ENCODE measurements at places on chromosomes 11 and 22.

GRCh38 chr22:19121631-19122142 lies 525 bp downstream of the DGCR2 start:
- peak; percentile 53 for DNase-seq

- no peak for DNase-seq
Measured at GRCh38 chr22:49446145-49446758, 381.4 kb downstream of the BRD1 start.

GRCh38 chr22:44648821-44649565 lies 53.0 kb upstream of the PRR5 start:
- no peak for DNase-seq

GRCh38 chr11:44789496-44789895 lies 62.7 kb downstream of the TSPAN18 start:
- no peak for DNase-seq

DNA sequence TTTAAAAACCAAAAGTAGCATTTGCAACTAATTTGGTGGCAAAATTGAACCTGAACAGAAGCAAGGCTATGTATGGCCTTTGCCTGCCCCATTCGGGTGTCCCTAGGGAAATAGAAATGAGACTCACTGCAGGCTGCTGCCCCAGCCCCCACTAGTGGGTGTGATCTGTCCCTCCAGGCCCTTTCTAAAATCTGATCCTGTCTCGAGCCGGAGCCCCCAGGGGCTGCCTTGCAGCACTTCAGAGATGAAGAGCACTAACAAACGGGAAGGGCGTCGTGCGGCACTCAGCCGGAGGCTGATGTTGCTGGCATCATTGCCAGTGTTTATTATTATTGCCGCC lies 43.2 kb downstream of the CD82 start:
- DNase-seq = no peak

- DNase-seq = no peak
Measured at GRCh38 chr11:17171916-17172315, 35.9 kb downstream of the PIK3C2A start.

DNA sequence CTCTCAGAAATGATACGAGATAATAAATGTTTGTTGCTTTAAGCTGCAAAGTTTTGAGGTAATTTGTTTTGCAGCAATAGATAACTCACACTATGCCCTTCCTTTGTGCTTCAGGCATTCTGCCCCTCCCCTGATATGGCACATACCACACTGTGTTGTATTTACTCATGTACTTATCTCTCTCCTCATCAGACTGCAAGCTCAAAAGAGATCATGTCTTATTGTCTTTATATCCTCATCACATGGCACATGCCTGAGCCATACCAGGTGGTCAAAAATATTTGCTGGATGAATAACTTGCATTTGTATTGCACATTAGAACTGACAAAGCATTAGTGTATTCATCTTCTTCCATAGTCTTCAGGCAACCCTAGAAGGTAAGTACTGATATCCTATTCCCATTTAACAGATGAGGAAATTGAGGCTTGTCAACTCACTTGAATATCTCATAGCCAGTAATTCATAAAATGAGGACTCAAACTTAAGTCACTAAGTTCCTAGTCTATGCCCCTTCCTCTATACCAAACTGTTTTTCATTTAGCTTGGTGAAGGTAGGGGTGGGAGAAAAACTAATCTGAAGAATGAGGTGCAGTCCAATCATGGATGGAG lies 83.9 kb upstream of the EED start:
- no peak for DNase-seq

DNA sequence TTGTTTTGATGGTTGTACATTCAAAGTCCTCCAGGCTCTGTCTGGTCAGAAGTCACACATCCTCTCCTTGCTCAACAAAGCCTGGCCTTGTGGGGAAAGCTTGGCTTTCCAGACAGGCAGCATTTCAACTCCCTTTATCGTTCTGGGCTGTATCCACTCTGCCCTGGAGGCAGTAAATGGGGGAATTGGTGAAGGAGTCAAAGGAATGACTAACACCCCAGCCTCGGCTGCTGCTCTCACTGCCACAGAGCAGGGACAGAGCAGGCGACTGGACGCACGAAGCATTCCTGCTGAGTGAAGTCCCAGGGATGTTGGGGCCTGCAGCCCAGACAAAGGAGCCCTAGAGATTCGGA lies 52.8 kb downstream of the WNT11 start:
- no peak for DNase-seq

DNA sequence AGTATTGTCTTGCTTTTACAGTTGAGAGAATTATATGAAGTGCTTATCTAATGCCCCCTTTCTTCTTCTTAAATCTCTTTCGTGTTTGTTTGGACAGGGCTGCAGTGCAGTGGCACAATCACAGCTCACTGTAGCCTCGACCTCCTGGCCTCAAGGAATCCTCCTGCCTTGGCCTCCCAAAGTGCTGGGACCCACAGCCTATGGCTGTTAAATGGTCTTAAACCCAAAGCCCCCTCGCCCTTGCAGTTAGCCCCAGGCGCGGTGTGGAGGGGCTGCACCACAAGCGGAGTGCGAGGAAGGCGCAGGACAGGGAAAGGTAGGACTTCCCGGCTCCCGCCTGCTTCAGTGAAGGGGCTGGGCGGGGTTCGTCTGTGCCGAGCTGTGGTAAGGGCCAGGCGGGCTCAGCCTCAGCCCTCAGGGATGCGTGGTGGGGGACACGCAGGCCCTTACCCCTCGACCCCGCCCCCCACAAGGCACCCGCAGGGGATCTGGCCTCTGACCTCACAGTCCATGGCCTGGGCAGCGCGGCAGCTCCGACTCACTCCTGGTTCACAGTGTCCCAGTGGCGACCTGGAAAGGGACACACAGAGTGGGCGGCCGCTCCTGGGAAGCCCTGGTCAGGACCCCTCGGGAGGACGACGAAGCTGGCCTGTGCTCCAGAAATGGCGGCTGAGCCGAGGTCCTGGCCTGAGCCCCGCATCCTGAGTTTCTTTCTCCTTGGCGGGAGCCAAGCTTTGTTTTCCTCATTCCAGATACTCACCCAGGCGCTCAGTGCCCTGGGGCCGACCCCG lies 24.5 kb downstream of the BID start:
- no peak for DNase-seq

- DNase-seq = no peak
Measured at GRCh38 chr11:30023074-30023473, 6.2 kb upstream of the KCNA4 start.
